Esophagus squamous epithelium (tissue), 5 donors: ENCODE measurements at places on chromosomes 5 and 9.

DNA sequence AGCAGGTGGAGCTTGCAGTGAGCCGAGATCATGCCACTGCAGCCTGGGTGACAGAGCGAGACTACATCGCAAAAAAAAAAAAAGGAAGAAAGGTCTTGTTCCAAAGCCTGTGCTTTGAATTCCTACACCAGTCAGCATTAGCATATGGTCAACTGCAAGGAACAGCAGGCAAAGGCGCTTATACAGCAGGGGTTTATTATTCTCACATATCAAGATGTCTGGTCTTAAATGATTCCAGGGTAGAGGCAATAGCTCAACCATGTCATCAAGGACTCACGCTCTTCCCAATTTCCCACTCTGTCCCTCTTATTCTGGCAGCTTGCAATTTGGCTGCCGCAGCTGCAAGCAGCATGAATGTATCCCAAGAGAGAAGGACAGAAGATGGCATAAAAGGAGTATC, 28.6 kb upstream of the HRH2 start:
- no peak for DNase-seq

DNA sequence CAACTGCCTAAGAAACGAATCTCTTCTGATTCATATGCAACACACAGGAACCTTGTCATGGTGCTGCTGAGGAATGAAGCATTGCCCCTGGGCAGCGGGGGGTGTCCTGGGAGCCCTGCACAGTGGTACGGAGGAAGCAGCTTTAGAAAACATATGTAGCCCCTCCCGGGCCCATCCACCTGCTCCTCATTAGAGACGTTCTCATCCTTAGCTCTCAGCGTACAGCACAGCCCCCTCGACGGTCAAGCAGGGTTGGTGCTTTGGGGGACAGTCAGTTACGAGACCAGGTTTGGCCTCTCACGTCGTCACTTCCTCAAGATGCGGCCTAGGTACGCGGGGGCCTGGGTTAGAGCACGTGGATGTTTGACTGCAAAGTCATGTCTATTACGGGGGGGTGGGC, 28.4 kb upstream of the LAMC3 start:
- no peak for DNase-seq

- DNase-seq = no peak
Measured at GRCh38 chr5:172713113-172713808, 57.7 kb downstream of the DUSP1 start.

DNA sequence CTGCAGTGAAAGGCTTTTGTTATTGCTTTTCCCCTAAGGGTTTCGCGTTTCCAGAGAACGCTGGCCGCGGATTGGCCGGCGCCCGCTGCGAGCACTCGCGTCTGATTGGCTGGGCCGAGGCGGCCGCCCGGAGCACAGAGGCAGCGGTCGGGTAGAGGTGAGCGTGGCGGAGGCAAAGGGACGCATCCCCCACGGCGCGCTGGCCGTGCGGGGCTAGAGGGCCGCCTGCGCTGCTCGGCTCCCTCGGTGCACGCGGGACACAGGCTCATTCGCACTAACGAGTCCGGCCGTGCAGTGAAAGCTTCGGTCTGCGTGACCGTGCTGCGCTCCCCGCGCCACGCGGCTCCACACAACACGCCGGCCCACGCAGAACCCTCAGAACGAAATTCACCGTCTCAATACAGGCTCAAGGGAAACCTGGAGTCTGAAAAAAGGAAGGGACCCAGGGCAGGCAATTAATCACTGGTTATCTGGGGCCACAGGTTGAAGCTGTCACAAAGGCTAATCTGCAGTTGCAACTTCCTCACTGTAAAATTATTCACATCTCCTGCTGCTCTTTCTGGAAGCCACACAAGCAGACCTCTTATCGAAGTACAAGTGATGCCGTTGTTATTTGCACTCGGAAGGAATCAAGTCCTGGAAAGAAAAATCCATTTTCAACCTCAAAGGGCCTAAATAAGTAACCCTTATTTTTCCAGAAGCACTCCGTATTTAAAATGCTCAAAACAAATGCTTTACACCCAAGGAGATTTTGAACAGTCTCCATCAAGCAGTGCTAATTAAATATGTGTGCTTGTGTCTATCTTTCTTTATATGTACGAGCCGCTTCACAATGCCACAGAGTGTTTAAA, 94.6 kb downstream of the ZNF608 start:
- no peak for DNase-seq

- DNase-seq = no peak
Measured at GRCh38 chr5:179376701-179377420, 31.6 kb upstream of the ADAMTS2 start.

DNA sequence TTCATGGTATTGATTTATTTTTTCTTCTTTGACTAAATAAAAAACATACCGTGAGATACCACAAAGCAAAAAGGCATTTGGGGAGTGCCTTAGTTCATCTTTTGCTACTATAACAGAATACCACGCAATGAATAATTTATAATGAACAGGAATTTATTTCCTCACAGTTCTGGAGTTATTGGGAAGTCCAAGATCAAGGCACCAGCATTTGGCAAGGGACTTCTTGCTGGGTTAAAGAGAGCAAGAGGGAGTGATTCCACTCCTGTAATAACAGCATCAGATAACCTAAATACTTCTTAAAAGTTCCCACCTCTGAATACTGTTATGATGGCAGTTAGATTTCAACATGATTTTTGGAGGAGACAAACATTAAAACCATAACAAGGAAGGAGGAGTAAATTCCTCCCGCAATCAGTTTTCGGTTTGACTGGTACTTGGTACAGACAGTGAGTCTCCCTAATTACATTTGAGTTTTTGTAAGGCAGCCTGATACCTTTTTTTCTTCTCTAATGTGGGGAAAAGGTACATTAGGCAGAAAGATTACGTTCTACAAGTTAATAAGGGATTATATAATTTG, 8.8 kb upstream of the OMD start:
- DNase-seq = no peak

- no peak for DNase-seq
Measured at GRCh38 chr9:122318284-122318683, 52.5 kb upstream of the PTGS1 start.

DNA sequence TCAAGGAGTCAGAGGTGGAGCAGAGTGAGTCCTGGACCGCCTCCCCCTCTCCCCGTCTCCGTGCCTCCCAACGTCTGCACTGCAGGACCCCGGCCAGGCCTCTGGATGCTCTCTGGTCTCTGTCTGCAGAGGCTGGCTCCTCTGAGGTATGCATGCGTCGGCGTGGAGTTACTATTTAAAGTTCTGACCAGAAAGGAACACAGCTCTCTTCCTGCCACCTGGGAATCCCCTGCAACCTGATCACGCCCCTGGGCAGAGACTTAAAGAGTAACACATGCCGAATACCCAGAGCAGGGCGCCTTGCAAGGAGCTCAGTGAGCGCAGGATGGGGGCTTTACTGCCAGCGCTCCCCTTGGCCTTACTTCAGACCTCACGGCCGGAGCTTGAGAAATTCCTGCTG, 16.0 kb downstream of the ANXA6 start:
- no peak for DNase-seq

DNA sequence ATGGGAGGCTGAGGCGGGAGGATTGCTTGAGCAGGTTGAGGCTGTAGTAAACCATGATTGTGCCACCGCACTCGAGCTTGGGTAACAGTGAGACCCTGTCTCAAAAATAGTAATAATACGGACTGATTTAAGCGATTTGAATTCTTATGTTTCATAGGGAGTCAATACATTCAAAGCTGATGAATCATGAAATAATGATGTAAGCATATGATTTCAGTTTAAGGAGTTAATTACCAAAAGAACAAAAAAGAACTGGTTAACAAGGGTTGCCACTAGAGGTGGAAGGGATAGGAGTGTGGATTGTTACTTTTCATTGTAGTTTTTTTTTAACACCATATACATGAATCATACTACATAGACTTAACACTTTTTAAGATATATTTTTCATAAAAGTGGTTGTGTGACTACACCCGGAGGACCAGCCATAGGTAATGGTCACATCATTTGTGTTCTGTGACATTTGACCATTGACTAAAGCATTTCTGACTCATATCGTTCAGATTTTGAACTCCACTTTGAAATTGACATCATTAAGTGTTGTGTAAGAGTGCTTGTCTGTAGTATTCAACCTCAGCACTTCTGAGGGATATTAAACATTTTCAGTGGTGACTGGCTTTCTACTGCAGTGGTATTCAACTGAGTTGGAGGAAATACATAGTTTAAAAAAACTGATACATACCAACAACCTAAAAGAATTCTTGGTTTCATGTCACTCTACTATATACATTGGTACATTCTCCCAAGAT, 7.0 kb downstream of the TRMT10B start:
- DNase-seq = no peak

- no peak for DNase-seq
Measured at GRCh38 chr9:68933434-68934328, 80.2 kb downstream of the PRKACG start.

DNA sequence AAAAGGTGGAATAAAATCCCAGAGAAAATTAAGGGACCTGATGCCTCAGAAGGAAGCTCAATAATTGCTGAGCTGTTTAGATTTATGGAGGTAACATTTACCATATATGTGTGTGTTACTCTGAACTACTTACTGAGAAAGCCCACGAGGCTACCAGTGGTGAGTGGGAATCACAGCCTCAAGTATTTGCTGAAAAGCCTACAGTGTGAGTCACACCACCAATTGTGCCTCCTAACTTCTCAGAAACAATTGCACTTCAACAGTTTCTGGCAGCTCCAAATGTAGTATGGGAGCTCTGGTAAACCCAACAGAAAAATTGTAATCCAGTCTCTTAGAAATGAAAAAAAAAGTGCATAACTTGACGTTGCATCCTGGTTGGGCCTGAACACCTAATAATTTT, 551.6 kb downstream of the PRDM9 start:
- no peak for DNase-seq
